Hippocampal formation (tissue), 2 donors: ENCODE measurements at places on chromosomes 16 and 17.

GRCh38 chr17:61410141-61411010 is 10.7 kb downstream of the TBX2 start:
- no peak for DNase-seq

DNA sequence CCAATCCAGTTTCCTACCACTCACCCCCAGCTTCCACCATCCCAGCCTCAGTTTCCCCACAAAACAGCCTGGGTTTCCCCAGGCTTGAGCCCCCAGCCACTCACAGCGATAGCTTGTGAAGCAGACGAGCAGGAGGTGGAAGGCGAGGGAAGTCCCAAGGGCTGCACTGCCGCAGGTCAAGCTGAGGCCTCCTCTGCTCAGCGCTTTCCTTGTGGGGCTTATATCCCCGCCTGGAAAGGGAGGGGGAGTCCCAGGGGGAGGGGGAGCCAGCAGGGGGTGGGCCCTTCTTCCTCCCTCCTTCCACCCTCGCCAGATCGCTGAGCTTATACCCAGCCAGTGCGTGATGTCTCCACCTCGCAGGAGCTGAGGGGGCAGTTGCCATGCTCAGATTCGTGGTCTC is at the start of gene PYY:
PYY (minus strand) TSS at position 195 of the 400 bp plus-strand sequence. CDS start 457 bp downstream, outside the sequence.
- DNase-seq: no peak

DNA sequence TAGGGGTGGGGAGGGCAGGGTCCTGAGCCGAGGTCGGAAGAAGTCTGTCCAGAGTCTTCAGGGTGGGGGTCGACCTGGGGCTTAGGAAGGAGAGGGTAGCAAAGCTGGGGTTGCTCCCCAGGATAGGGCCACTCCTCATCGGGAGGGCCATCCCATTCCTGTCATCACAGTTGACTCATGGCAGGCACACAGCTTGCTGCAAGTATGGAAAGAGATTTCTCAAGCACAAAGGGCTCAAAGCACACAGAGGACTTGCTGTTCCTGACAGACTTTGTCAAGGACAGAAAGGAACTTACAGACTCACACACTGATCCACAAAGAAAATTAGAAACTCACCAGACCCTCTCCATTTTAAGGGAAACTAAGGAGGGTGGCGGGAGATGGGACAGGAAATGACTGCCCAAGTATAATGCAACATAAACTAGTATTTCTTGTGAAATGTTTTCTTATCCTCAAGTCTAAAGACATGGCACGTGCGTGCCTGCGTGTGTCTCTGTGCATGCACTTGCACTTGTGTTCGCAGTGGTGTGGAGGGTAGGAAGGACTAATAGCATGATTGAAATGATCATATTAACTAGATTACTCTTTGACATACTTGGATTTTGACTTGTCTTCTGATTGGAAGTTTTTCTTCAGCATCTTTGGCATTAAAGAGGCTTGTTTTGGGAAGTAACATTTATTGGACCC is 2.4 kb downstream of the AOC2 start:
- no peak for DNase-seq

- no peak for DNase-seq
Observed at GRCh38 chr16:49632086-49632794, 223.7 kb downstream of the ZNF423 start.

GRCh38 chr17:41620583-41621434 is 3.6 kb downstream of the KRT17 start:
- DNase-seq: no peak

DNA sequence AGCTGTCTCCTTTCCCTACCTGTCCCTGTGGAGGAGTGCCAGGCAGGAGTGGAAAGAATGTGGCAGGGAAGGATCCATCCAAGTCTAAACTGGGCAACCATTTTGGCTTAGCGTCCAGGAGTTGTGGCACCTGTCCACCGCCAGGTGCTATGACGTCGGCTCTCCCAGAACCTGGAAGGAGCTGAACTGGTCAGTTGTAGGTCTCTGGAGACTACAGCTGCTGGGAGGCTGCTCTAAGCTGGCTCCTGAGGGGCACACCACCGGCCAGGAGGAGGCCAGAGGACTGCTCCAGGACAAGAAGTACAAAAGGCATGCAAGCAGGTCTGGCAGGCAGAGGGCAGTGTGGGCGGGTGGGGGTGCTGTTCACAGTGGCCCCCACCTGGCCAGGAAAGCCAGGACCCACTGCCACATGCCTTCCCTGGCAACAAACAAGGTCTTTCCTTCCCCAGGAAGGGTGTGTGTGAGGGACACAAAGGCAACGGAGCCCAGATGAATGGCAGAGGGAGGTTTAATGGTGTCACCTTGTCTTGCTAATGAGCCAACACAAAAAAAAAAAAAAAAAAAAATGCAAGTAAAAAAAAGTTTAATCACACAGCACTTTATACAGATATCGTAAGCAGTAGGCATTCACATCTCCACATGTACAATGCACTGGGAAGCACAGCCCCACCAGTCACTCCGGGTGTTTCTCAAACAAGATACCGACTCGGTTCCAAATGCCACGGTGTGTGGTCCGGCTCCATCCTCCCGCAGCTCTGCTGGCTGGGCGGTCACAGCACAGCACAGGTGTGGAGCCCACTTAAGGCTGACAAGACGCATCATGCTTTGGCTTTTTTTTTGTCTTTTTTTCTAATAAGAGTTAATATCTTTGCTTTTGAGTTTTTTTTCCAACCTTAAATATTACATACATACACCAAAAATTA is 4.8 kb downstream of the SPHK1 start:
- no peak for DNase-seq

- no peak for DNase-seq
Observed at GRCh38 chr17:81270279-81270678, 24.8 kb downstream of the SLC38A10 start.

DNA sequence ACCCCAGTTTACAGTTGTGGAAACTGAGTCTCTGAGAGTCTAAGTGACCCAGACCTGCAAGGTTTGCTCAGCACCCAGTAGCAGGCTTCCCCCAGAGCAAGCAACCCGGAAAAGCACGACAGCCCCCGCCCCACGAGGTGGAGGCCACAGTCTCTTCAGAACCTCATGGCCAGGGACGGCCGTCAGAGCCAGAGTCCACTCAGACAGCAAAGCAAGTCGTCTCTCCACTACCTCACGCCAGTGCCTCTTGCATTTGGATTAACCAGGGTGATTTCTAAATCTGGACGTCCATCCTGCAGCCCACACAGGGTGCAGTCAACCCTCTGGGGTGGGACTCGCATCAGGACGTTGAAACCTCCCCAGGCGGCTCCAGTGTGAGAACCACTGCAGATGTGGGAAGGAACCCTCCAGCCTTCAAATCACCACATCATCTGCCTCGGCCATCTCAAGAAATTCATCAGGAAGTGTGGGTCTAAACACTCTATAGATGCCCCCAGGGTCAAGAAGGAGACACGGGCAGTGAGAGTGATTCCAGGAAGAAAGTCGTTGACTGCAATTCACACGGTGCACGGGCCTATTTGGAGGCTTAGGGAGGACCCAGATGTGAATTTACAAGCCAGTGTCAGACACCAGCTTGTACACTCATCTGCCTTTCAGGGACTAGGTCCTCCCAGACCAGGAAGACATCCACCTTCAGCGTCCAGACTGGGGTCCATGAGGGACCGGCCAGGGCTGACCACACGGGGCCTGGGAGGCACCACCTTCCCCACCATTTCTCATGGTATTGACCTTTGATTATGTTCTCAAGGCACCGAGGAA is 20.2 kb upstream of the RBFOX3 start:
- DNase-seq: no peak

- peak; percentile 51 for DNase-seq
Observed at GRCh38 chr16:53503991-53504663, 1.1 kb upstream of the AKTIP start.

- DNase-seq: no peak
Observed at GRCh38 chr16:2087748-2088631, 40.2 kb downstream of the TSC2 start.

- DNase-seq: no peak
Observed at GRCh38 chr17:7501729-7502128, 17.6 kb downstream of the POLR2A start.

DNA sequence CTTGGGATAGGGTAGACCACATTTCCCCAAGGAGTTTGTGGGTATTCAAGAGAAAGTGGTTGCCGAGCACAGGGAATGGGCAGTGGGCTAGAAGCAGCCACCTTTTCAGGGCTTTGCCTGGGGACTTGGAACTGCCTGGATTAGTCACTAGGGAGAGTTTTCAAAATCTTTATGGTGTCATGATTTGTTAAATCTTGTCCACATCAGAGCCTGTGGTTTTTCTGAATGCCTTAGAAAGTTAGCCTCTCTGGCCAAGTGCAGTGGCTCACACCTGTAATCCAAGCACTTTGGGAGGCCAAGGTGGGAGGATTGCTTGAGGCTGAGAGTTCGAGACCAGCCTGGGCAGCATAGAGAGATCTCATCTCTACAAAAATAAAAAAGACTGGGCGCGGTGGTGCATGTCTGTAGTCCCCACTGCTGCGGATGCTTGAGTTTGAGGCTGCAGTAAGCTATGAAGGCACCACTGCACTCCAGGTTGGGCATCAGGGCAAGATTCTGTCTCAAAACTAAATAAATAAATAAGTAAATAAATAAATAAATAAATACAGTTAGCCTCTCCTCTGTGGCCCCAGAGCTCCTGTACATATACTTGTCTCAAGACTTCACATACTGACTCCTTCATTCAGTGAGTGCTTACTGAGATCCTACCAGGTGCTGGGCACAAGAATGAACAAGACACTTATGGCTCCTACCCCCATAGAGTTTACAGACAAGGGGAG is 76.3 kb upstream of the HNF1B start:
- no peak for DNase-seq

- DNase-seq: no peak
Observed at GRCh38 chr17:74145756-74146155, 57.7 kb upstream of the RPL38 start.

- DNase-seq: no peak
Observed at GRCh38 chr16:89808475-89808874, 8.0 kb downstream of the FANCA start.

DNA sequence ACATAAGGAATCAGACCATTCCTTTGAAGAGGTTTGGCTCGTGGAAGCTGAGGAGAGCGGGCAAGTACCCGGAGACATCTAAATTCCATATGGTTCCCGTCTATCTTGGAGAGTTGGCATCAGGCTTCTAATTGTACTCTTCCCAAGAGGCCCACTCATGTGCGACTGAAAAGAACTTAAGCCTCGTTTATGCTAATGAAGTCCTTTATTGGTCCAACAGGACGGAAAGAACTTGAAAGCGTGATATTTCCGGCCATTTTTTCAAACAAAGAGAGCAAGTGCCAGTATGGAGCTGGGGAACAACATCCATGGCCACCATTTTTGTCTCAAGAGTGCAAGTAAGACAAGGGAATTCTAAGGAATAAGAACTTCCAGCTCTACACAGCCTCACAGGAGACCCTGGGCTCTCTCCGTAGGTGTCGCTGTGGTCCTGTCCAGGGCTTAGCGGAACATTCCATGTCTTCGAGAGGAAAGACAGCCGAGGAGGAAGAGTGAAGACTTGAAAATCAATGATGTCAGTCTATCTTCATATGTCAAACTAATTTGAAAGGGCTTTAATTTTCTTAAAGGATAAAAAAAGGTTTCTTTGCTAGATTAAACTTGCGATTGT is 566.0 kb upstream of the PSMD7 start:
- no peak for DNase-seq

DNA sequence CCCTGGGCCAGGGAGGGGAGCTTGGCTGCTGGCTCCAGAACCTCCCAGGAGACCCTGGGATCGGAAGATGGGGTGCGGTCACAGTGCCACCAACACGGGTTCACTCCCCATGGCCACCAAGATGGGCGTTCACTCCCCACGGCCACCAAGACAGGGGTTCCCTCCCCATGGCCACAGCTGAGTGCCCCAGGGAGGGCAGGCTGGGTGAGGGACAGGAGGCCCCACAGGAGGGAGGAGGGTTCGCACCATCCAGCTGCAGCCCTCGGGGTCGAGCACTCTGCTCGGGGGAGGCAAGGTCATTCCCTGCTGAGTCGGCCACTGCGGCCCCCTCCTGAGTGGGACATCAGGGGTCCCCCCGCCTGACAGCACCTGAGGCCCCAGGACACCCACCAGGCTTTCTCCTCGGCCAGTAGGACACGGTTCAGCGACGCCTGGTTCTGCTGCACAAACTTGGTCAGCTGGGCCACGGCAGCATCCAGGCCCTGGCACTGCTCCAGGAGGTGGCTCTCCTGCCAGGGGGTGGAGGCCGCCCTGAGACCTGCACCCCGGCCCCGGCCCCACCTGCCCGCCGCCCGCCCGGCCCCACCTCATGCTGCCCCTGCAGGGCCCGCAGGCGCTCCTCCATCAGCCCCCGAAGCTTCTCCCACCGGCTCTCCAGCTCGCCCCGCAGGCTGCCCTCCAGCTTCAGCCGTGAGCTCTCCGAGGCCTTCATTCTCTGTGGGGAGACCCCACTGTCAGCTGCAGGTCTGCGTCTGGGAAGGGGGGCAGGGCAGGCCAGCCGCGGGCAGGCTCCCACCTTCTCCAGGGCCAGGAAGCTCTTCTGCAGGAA is 5.9 kb downstream of the CCDC154 start:
- DNase-seq: no peak

- no peak for DNase-seq
Observed at GRCh38 chr16:10180042-10180770, 2.0 kb downstream of the GRIN2A start.

- DNase-seq: no peak
Observed at GRCh38 chr16:89257757-89258465, 40.4 kb downstream of the ZNF778 start.

DNA sequence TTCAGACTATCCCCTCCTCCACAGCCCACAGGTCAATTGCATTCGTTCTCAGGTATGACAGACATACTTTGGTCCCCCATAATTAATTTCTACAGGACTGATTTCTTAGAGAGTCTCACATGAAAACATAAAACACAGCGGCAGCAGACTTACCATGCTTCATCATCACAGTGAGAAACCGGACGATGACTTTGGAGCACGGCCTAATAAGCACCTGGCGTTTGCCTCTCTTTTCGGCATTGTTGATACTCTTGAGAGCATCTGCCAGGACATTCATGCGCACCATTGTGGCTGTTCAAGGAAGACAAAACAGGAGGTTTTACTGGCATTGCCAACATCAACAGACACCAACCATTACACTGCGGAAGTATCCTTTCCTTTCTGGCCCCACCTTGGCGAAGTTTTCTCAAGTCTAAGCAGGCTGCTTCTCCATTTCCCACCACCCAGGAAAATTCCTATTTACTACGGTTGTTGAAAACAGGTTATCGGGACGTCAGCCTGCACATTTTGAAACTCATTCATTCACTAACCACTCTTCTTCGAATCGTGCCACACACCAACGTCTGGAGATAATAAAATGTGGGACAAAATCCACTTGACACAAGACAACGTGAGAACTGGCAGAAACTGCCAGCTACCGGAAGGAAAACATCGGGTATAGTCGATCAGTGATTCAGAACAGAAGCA is 1.2 kb downstream of the RPS15A start:
- no peak for DNase-seq

- no peak for DNase-seq
Observed at GRCh38 chr17:70521821-70522256, 352.5 kb downstream of the KCNJ2 start.

DNA sequence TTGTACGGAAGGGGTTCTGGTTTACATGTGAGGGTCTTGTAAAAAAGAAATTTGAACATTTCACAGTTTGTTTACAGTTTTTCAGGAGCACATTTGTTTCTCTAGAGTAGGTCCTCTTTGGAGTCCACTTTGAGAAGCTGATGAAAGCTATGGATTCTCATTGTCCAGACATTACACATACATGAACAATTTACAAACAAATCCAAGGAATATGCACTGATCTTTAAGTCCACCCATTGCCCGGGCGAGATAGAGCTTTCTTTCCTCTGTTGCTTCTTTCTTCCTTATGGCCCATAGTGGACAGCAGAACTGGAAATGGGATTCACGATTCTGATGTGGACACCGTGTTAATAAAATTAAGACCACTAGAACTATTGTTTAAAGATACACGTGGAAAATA is 1.9 kb downstream of the DCAF7 start:
- DNase-seq: no peak
